Liver (tissue), 10 donors: ENCODE measurements at places on chromosomes 5 and 9.

GRCh38 chr5:124614105-124614504, 132.3 kb downstream of the ZNF608 start:
- DNase-seq = no peak

- no peak for DNase-seq
Measured at GRCh38 chr5:37638897-37639296, 200.9 kb downstream of the GDNF start.

DNA sequence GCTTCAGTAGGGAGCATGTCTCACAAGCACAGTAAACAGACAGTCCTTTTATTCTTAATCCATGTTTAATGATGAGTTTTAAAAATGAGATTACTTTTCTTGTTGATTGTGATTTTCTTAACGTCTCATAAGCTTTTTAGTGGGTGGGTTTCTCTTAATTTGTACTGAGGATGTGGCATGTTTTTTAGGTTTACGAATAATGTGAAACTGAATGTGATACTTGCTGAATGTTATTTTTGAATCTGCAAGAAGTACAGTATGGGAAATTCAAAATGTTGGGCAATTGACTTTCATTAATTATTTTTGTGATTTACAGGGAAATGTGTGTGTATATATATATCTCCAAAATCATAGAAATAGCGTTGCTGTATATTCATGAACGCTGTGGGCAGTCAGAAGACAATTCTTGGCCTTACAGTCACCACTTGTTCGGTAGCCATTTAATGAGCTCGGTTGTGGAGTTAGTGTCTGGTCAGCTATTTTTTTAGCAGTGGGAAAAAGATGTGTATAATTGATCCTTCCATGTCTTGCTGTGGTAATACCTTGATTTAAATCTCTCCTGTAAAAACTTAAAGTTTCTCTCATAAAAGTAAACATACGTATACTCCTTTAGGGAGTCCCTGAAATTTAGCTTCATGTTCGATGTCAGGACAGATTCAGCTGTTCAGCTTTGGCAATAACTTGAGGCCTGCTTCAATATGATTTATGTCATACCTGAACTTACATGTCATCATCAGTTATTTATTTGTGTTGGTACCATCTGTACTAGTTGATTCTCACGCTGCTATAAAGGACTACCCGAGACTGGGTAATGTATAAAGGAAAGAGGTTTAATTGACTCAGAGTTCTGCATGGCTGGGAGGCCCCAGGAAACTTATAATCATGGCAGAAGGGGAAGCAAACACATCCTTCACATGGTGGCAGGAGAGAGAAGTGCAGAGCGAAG, 15.0 kb downstream of the ICE1 start:
- DNase-seq = no peak

DNA sequence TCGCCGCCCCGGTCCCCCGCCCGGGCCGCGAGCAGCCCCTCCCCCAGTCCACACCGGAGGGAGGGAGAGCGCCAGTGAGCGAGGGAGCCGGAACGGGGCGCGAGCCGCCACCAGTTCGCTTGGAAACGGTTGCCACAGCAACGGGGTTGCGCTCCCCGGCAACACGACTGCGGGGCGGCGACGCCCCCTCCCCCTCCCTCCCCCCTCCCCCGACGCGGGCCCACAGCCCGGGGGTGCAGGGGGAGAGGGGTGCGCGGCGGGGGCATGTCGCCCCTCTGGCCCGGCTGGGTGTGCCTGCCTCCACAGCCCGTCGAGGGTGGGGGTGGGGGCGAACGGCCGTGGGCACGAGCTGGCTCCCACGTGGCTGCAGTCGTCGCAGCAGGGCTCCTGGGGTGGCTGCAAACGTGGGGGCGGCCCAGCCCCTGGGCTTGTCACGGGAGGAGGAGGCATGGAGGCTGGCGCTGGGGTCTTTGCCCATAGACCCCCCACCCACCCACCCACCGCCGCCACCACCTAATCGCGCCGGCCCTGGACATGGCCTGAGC, 524 bp downstream of the PRR7 start:
- no peak for DNase-seq

DNA sequence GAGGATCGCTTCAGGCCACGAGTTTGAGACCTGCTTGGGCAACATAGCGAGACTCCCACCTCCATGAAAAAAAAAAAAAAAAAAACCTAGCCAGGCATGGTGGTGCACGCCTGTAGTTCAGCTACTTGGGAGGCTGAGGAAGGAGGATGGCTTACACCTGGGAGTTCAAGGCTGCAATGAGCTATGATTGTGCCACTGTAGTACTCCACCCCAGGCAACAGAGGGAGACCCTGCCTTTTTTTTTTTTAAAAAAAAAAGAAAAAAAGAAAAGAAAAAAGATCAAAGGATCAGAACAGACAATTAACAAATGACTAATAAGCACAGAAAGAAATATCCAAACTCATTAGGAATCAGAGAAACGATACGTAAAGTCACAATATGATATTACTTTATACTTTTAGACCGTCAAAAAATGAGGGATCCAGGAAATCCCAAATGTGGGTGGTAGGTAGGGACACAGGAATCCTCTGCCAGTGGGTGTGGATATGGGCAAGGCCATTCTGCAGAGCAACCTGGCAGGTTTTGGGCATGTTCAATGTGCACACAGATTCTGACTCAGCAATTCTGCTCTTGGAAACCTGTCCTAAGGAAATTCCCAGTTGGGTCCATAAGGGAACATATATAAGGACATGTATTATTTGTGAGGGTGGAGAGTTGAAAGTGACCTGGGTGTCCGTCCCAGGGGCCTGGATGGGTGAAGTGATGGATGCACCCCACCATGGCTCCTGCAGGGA, 144.7 kb upstream of the TBC1D2 start:
- no peak for DNase-seq

GRCh38 chr5:57450991-57451876, 31.4 kb downstream of the ACTBL2 start:
- no peak for DNase-seq

DNA sequence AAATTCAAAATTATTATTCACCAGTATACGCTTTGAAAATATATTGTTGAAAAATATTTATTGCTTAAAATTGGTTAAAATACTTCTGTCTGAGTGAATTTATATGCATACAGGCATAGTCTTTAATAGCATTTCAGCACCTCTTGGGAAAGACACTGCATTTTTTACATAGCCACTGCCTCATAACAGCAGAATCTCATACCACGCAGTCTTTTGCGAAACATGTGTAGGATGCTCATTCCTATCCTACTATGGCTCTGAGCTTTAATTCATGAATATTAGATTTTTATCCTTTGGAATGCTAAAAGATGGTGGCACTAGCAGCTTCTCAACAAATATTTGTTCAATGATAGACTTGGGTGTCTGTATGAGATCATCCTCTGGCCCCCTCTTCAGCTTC, 94.0 kb upstream of the SH3GL2 start:
- DNase-seq = no peak

- no peak for DNase-seq
Measured at GRCh38 chr9:133690081-133690561, 48.0 kb downstream of the SARDH start.

GRCh38 chr5:142828797-142829535, 58.8 kb downstream of the ARHGAP26 start:
- no peak for DNase-seq

DNA sequence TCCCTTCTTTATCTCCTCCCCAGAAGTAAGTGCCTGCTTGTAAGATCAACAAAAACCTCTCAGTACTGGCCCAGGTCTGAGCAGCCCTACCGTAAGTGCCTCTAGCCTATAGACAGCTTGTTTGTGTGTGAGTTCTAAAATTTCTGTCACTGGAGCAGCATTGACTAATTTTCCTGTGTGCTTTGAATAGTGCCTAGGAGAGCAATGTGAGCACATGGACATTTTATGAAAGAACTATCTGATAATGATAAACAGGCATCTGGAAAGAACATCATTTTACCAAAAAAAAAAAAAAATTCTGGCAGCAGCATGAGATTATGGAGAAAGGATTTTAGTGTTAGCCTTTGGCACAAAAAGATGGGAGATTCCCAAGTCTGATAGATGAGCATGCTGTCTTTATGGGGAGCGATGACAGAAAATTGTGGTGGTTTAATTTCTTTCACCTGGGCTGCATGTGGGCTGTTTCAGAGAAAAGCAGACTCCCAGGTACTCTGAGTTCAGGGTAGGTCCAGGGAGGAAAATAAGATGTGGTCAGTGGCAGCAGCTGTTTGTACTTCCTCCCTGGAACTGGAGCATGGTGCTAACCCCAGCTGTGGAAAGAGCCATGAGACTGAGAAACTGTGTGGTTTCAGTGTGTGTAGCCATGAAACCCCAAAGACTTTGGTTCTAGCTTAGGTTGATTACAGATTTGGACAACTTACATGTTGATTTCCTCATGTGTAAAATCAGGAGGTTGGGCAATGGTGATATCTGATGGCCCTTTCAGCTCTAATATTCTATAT, 419.9 kb downstream of the NTRK2 start:
- no peak for DNase-seq

DNA sequence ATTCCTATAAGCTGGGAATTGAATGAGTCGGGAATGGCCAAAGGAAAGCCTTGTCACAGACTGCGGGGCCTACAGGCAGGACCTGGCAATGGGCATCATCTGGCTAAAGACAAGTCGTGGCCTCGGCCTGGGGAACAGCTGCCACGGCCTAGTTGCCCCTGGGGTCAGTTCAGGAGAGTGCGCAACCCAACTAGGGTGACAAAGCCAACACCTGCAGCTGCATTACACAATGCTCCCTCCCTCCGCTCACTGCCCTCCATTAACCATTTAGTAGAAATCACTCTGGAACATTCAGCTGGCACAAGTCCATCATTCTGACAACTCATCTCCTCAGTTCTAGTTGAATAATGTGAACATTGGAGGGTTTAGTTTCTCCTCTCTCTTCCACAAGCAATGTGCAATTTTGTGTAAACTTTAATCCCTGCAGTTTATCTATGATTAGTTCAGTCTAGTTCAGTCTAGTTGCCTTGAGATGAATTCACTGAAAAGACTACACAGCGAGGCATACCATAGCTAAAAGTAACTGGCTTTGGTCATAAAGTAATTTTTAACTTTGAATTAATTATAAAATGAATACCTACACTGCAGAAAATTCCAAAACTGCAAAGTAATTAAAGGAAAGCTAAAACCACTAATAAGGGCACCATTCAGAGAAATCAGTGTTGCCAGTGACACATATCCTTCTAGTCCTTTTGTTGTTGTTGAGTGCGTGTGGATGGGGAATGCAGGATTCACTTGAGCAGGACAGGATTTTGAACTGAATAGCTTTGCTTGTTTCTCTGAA, 5.1 kb downstream of the GLDC start:
- DNase-seq = peak; percentile 54

DNA sequence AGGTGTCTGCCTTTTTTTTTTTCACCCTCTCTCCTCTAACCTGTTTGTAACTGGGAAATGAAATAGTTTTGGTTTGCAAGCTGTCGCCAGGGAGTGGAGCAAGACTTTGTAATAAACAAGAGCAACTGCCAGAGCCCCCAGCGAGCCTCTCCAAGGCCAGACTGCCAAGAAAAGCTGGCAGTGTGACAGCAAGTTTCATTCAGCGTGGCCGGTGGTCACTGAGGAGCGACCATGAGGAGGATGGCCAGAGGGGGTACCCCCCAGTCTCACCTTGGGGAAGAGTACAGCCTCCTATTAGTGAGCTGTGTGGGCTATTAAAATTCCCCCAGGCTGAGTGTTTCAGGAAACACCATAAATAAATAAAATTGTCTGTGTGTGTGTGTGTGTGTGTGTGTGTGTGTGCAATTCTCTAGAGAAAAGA, 49.9 kb downstream of the ZFAND5 start:
- DNase-seq = no peak

DNA sequence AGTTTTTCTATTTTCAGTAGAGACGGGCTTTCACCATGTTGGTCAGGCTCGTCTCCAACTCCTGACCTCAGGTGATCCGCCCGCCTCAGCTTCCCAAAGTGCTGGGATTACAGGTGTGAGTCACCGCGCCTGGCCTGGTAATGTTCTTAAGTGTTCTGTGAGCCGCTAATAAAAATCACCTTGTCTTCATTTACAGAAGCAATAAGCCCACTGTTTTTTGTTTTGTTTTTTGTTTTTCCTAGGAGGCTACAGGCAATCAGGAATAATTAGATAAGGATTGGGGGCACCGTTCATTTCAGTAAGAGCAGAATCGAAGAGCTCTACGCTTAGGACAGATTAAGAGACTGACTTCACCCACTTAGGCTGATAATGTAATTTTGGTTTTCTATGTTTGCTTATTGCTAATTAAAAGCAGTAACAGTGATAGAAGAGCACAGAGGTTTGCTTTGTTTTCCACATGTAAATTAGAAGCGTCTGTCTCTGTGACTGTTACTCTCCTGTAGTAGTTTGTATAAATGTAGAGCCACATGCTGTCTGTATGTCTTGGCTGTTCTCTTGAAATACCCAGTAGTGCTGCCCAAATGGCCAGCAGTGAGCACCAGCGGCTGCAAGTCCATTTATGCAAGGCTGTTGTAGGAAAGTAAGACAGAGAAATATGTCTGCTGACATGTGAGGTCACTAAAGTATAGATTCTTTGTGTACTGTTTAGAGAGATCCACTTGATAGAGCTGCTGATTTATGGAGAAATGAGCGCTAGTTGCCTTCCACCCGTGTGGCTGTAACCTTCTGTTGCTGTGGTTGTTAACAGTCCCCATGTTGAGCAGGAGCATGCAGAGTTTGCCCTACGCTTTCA, 30.5 kb downstream of the TRIO start:
- no peak for DNase-seq

DNA sequence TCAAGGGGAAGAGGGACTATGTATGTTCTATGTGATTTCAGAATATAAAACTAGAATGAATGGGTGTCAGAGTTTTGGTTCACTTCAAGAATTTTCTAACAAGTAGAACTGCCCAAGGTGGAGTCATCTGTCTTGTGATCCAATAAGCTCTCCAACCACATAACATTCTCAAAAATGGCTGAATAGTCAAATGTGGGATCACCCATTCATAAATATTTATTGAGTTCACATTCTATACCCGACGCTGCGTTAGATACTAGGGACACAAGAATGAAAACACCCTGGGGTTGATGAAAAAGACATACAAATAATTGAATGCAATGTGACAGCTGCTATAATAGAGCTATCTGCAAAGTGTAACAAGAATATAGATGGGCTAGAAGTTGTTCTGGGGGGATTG, 35.3 kb upstream of the TRAF1 start:
- no peak for DNase-seq

DNA sequence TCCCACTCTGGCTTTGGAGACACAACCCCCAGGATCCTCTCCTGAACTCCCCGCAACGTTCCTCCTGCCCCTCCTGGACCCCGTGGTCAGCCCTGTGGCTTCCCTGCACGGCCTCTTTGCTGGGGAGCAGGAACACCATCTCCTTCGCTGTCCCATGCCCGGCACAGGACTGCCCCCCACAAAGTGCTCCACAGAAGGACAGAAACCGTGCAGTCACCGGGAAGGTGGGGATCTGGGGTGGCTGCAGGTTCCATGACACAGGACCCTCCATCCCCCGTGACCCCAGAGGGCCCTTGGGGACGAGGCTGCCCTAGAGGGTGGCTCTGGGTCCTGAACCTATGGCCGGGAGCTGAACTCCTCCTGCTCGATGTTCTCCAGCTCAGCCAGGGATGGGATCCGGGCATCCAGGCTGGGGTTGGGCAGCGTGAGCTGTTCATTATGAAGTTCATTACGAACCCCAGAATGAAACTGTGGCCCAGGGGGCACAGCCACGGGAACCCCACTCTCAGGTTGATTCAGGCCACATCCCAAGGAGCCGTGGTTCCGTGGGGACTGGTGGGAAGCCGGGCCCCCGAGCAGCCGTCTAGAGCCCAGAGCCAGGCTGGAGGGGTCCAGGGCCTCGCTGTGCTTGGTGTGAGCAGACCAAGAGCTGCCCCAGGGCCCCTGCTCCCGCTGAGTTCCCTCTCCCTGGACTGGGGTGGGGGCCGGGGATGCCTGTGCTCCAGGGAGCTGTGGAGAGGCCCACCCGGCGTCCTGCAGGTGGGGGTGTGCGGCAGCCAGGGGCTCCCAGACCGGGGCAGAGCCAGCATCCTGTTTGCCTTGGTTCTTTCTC, 684 bp upstream of the SLC6A19 start:
- no peak for DNase-seq
